ENCODE measurements at places on chromosomes 7 and 10.

DNA sequence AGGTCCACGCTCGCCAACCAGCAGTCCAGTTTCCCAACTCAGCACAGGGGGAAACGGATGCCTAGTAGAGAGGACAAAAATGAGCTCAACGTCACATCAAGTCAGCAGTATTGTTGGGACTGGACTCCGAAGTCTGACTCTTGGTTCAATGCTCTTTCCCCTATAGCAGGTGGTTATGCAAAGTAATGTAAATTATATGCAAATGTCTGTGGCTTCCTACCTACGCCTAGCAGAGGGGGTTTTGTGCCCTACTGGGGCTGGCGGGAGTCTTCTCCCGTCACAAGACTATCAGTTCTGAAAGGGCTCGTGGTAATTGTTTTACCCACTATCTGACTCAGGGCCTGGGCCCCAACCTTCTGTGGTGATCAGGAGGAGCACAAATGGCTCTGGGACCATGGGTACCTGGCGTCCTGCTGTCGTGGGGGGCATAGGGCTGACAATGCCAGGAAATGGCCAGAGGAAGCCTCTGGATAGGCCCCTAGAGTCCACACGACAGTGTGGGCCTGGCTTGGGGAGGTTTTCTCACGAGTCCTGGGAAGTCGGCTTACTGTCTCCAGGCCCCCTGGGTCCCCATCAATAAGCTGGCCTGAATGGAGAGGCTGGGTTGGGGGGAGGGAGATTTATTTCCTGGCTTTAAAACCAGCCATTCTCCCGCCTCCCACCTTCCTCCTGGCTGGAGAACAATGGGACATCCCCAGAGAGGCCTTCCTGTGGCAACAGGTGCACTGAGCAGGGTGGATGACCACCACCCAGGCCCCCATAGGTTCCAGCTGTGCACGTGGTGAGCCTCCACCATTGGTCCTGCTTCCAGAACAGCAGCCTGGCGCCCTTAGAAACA is 41.8 kb downstream of the UNC5B start:
- no peak for DNase-seq

- DNase-seq: no peak
Observed at GRCh38 chr10:93629647-93630305, 17.4 kb downstream of the PDE6C start.

DNA sequence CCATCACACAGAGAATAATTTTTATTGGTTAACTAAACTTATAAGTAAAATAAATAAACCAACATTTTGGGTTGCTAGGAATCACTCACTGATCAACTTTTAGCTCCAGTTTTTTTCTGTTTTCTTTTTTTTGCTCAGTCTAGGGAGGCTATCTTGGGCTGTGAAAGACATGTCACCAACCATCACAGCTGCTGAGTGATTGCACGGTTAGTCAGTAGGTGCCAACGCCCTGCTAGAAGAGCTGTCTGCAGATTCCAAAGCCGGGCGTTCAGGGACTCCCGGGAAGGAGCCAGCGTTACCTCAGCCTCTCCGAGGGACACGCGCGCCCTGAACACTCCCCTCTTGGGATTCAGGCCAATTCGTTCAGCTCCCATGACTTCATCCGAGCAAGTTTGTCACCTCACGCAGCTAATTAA is 604 bp upstream of the STAM start:
- no peak for DNase-seq

- DNase-seq: no peak
Observed at GRCh38 chr7:14487701-14488395, 414.7 kb downstream of the DGKB start.

GRCh38 chr10:79007421-79008319 is 61.1 kb upstream of the ZMIZ1 start:
- DNase-seq: no peak

- peak; percentile 17 for DNase-seq
Observed at GRCh38 chr10:93751832-93752231, 5.9 kb upstream of the LGI1 start.

DNA sequence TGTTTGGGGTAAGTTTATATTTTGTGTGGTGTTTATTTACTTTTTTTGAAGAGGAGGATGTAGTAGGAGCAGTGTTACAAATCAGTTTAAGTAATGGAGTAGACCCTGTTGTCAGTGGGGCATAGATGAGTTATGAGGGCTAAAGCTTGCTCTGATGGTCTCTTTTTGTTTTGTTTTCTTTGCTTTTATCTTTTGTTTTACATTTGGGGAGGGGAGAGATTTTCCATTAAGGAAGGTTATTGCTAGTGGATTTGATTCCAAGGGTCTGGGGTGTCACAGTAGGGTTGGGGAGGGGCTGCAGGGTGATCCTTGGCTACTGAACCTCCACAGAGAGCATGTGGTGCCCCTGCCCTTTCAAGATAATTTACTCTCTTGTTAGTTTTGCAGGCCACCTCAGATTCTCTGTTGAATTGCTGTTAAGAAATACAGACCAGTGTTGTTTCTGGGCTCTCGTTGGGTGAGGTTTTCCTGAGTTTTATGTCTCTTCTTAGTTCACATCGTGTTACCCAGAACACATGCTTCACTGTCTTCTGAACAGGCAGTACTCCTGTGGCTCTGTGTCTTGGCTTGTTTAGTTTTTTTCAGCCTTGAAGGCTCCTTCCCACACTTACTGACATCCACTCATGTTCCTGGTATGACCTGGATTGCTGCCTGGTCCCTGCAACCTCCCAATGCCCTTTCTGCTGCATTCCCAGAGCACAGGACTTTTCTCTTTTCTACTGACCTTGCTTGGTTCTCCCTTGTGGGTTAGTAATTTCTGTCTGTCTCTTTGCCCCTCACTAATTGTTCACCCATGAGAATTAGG is 4.2 kb downstream of the KIFBP start:
- DNase-seq: no peak
